Hindlimb muscle (tissue), 1 donor: ENCODE measurements at places on chromosomes 1 and 21.

DNA sequence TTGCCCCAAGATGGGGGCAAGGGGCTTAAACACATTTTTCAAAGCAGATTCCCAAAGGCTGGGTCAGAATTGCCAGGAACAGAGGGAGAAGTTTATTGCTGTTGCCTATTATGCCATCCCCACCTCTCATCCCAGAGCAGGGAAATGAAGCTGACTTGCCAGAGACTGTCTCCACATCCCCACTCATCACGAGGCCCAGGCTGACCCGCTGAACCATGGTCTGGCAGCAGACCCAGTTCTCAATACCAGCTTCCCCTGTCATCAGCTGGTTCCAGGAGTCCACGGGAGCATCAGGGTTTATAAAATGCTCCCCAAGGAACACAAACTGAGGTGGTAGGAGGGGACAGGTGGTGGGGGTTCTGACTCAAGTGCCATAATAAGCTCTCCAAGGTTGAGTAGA is 605.9 kb downstream of the NPHP4 start:
- DNase-seq = no peak

DNA sequence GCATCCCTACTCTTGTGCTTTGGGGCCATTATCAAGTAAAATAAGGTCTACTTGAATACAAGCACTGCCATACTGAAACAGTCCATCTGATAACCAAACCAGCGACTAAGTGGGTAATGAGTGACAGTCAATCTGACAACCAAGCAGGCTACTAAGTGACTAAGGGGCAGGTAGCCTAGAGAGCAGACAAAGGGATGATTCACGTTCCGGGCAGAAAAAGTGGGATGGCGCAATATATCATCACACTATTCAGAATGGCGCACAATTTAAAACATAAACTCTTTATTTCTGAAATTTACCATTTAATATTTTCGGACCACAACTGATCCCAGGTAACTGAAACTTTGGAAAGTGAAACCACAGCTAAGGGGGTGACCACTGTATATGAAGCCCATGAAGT is 17.7 kb downstream of the NGF start:
- DNase-seq = no peak

DNA sequence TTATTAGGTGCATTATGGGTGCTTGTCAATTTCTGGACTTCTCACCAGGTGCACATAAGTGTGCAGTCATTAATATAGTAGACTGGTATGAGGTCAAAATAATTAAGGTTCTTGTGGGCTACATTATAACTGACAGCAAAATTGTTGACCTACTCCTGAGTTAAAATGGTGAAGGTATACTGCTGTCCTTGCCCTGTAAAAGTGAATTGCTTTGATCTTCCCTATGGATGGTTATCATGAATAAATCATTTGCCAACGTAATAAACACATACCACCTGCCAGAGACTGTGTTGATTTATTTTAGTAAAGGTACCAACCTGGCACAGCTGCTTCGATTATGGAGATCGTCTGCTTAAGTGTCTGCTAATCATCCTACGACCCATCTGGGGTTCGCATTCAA is 201.6 kb upstream of the KCNK2 start:
- DNase-seq = no peak

DNA sequence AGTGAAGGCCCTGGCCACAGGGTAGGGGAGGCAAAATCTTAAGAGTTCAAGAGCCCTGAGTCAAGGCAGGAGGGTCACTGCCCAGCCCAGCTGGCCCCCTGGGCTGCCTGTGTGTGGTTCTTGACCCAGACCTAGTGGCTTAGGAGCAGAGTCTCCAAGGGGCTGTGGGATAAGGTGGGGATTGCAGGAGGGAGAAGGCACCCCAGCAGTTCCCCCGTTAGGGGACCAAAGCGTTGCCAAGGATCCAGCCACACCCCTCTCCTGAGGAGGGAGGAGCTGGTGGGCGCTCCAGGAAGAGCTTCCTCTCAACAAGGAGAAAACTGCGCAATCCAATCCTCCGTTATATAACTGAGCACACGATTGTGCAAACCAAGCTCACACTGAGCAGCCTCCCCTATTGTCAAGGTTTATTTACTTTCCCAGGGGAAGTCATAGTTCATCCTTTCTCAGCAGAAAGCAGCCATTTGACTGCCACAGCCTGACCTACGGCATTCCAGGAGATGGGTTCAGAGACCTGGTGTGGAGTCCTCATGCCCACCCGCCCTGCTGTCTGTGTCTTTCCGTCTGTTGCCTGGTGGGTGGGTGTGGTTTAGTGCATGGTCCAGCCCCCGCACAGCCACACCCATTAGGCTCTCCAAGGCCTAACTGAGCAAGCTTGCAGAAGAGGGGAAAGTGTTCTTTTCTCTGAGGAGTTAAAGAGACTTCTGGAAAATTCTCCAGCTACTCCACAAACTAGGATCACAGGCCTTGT is 3.5 kb downstream of the EPHX1 start:
- DNase-seq = no peak

DNA sequence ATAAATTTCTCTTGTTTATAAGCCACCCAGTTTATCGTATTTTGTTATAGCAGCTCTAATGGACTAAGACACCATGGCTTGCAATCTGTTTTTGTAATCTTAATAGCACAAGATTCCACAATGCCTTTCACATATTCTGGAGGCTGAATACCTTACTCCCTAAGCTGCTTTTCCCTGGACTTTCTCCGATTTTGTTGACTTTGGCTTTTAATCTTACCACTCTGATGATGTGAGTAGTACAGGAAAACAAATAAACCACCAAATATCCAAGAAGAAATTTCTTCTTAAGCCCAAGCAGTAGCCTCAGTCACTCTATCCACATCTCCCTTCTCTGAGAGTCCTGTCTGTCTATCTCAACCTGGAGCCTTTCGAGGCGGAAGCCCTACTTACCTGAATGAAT is 838.6 kb downstream of the LTN1 start:
- DNase-seq = no peak

GRCh38 chr1:110620250-110620615 is 14.1 kb upstream of the KCNA2 start:
- DNase-seq = no peak

DNA sequence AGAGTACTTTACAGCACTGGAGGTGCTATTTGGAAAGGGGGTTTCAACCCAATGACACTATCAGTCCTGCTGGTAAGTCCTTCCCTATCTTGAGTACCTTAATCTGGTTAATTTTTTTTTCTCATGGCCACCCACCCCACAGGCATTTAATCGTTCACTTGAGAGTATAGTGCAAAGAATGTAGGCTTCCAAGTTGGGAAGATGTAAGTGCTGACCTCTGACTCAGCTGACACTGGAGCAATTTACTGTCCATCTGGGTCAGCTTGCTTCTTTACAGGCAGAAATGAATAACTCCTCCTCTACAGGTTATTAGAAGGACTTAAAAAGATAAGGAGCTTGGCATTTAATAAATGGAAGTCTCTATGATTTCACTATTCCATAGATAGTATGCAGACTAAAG is 89.6 kb downstream of the AK5 start:
- no peak for DNase-seq

DNA sequence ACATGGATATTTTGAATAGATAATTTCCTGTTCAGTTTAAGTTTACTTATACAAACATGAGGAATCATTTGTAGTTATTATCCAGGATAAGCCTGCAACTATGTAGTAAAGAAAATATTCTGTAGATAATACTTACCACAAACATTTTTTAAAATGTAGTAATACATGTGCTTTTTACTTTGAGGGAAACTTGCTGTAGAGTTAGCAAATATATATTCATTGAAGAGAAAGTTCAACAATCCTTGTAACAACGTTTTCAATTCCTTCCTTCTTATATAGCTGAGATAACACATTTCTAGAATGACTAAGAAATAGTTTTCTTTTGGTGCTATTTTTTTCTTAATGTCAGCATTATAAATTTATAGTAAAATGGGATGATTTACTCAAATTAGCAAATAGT is 664.6 kb upstream of the ADAMTS5 start:
- no peak for DNase-seq

GRCh38 chr1:112520166-112520565 is 11.4 kb downstream of the WNT2B start:
- DNase-seq = no peak

GRCh38 chr1:240287722-240288121 is 196.0 kb downstream of the FMN2 start:
- no peak for DNase-seq

DNA sequence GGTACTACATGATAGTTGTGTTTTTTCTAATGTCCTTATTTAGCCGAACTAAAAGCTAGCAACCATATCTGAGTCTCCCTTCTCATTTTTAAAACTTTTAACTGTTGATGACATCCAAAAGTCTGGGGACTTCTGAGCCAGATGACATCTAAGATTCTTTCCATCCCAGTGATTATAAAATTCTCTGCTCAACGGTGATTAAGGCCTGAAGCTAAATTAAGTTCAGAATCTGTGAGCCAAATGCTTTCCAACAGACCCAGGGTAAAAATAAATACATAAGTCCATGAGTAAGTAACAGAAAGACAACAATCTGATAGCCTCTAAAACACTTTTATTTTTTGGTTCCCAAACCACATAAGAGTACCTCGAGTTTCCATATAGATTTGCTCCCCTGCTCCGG is 13.1 kb upstream of the PTP4A2 start:
- no peak for DNase-seq

DNA sequence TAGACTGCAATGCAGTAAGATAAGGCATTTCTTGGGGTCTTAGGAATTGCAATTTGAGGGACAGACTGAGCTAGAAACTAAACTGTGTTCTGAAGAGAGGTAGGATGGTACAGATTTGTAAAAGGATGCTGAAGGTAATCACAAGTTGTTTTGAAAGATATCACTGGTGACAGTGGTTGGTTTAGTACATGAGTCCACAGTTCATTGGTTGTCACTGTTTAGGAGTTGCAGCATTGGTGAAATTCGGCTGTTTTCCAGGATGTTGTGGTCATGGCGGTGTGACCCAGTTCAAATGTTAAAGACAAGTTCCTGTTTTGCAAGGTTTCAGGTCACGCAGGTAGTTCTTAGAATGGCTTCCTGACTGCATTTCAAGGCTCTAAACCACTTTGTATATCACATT is 292.8 kb upstream of the B3GALT2 start:
- no peak for DNase-seq

DNA sequence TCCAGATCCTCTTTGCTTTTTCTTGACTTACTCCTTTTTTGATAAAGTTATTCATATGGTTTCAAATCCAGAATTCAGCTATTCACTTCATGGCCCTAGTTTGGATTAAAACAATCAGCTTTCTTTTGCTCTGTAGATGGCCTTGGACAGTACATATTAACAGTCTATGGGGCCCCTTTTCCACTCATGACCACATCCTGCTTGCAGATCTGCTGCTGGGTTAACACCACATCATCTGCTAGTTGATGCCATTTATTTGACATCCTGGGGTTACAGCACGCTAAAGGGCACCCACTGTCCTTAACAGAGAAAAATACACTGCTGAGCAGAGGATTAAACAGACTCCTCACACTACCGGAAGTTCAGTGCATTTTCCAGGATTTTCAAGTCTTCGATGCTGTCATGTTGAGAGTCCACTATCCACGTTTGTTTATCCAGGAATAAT is 941 bp upstream of the IFI16 start:
- DNase-seq = no peak

DNA sequence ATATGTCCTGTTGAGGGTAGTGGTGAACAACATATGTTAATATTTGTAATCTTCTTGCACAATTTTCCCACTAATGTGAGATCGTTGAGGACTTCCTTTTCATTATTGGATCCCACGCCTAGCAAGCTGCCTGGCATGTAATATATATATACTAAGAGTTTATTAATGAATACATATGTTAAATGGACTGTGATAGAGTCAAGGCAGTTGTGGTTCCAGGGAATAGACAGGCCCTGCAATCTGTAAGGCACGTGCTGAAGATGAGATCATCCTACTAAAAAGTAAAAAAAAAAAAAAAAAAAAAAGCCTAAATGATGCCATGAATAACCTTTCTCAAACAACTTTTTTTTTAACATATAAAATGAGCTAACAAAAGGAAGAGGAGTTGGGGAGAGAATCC is 28.9 kb downstream of the PLPPR5 start:
- no peak for DNase-seq

GRCh38 chr1:194076646-194077045 is 890.2 kb upstream of the B3GALT2 start:
- DNase-seq = no peak

- DNase-seq = no peak
These were observed 74.4 kb upstream of the TIAM1 start for GRCh38 chr21:31418377-31419001.

GRCh38 chr1:234837713-234838112 is 227.7 kb upstream of the IRF2BP2 start:
- no peak for DNase-seq

DNA sequence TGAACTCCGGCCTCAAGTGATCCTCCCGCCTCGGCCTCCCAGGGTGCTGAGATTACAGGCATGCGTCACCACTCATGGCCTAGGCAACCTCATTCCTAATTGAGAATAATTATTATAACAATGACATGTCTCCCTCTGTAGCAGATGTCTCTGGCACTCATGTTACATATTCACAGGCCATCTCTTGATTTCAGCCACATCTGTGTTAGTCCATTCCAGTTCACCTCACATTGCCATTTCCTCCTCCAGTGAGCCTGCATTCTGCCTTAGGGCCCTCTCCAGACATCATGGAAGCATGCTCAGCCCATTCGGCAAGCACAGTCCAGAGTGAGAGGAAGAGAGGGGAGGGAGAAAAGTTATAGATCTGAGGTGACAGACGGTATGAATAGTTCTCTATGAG is 32.5 kb downstream of the CDKN2C start:
- DNase-seq = no peak

DNA sequence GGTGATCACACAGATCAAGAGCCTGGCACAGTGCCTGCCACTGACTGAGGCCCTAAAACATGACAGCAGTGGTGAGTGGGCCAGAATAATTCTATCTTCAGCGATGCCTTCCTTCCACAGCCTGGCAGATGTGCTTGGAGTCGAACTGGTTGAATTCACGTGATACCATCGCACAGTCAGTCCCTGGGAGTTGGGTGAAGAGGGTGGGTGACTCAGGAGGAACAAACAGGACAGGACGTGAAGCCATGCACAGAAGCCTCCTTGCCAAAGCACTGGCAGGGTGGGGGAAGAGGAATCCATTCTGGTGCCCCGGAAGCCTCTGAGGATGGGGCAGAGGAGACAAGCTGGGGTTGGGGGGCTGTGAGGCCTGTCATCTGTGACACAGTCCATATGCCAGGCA is 80.3 kb upstream of the WNT4 start:
- DNase-seq = no peak

- DNase-seq = no peak
These were observed 8.5 kb upstream of the DENND2D start for GRCh38 chr1:111208921-111209320.

DNA sequence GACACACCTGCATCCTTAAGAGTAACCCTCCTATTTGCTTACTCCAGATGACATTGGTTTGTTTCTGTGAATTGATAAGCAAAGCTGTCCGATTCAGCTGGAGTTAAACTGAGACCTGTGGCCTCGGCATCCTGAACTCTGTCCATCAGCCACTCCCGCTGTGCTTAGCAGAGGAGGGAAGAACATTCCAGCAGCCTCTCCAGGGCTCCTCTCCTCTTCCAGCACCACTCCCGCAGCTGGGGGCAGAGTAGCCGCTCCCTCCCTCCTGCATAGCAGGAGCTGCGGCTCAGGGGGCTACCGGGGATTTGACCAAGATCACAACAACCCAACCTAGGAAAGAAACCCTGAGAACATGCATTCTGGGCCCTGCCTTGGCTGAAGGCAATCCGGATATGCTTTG is 8.8 kb downstream of the LRRC38 start:
- no peak for DNase-seq

- DNase-seq = no peak
These were observed 2.3 kb upstream of the GRIK3 start for GRCh38 chr1:37036667-37037053.
